ENCODE measurements at places on chromosomes 5 and 9.

DNA sequence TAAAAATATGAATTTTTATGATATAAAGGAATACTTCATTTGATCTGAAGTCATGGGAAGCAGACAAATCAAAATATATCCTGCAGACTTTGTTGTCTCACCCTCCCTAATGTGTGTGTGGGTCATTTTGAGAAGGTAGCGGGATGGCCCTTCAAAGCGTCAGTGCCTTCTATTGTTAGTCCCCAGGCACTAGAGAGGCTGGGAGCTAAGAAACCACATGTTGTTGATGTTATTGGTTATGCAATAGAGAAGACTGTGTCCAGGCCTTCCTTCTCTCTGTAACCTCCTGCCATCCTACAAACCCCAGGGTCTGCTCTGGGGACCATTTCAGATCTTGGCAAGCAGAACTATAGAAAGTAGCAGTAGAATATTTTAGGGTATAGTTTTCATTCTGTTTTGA lies 94.7 kb downstream of the NLN start:
- DNase-seq, result no peak

GRCh38 chr5:60959156-60959555 lies 14.2 kb downstream of the NDUFAF2 start:
- no peak for DNase-seq

DNA sequence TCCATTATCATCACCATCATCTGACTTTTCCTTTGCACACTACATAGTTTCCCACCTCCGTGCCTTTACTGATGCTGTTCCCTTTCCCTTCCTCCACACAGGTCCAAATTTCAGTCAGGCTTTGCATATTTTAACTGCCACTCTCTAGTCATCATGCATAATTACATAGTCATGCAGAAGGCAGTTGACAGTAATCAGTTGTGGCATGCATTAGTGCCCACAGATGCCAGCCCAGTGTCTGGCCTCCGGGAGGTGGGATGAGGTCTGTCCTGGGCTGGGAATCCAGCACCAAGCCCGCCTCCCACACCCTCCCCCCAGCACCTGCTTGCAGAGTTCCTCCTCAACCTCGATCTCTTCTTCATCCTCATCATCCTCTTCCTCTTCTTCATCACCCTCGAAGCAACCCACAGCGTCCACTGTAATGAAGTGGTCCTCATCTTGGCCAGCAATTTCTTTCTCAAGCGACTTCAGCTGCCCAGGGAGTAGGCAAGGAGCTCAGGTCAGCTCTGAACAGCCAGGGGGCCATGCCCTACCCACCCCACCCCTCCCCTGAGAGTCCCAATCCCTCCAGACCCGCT lies 8.8 kb downstream of the BBLN start:
- DNase-seq, result no peak

- no peak for DNase-seq
Measured at GRCh38 chr5:555058-555623, 30.9 kb upstream of the SLC9A3 start.

- DNase-seq, result no peak
Measured at GRCh38 chr5:55483885-55484284, 50.9 kb downstream of the PLPP1 start.

DNA sequence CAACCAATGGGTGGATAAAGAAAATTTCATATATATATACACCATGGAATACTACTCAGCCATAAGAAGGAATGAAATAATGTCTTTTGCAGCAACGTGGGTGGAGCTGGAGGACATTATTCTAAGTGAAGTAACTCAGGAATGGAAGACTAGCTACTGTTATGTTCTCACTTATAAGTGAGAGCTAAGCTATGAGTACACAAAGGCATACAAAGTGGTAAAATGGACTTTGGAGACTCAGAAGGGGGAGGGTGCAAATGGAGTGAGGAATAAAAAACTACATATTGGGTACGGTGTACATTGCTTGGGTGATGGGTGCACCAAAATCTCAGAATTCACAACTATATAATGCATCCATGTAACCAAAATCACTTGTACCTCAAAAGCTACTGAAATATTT lies 67.2 kb upstream of the RUSC2 start:
- DNase-seq, result no peak

DNA sequence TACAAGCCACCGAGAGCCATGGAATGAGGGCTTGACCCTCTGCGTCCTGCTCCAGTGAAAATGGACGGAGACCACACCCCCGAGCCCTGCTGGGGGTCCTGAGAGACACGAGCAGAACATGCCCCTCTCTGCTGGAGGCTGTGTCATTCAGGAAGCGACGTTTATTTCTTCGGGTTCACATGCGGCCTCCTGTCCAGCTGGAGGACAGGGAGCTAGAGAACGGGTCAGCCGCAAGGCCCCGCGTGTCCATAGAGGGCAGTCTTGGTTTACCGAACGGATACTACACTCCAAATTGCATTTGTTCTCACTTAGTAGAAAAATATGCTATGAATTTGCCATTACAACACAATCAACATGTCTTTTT lies 36.1 kb downstream of the MRPL36 start:
- no peak for DNase-seq

Measured in HS-27A (cell line).